Epithelial cell of proximal tubule (primary cell): ENCODE measurements at places on chromosomes 2 and 18. TPM values are rescaled to one million over a fixed set of nuclear protein-coding genes. Genes with fewer than 3 reads are reported as not detected.

MC5R gene
- not detected in 2 replicates for total RNA-seq

HOXD1 gene
- total RNA-seq = 9.3 and 10.2 TPM in 2 replicates

LRRC30 gene
- total RNA-seq = not detected in 2 replicates

CD8B gene
- total RNA-seq = 0.43 and 2.5 TPM in 2 replicates

ATG16L1 gene
- total RNA-seq = 29.4 and 29.9 TPM in 2 replicates

CXCR1 gene
- not detected in 2 replicates for total RNA-seq

CAVIN2 gene
- 0.51 and 0.98 TPM in 2 replicates for total RNA-seq

KATNAL2 gene
- total RNA-seq = 0.06 and 0.22 TPM in 2 replicates

DAW1 gene
- 1.6 and 1.7 TPM in 2 replicates for total RNA-seq

SAP130 gene
- 8.8 and 10.8 TPM in 2 replicates for total RNA-seq

CABLES1 gene
- total RNA-seq = 6.1 and 19.7 TPM in 2 replicates

BOLL gene
- total RNA-seq = not detected in 2 replicates

CNOT11 gene
- total RNA-seq = 65.6 and 67.2 TPM in 2 replicates

IL1F10 gene
- total RNA-seq = not detected in 2 replicates
